AG09319 (cell line): ENCODE measurements at places on chromosomes 11 and 22.

DNA sequence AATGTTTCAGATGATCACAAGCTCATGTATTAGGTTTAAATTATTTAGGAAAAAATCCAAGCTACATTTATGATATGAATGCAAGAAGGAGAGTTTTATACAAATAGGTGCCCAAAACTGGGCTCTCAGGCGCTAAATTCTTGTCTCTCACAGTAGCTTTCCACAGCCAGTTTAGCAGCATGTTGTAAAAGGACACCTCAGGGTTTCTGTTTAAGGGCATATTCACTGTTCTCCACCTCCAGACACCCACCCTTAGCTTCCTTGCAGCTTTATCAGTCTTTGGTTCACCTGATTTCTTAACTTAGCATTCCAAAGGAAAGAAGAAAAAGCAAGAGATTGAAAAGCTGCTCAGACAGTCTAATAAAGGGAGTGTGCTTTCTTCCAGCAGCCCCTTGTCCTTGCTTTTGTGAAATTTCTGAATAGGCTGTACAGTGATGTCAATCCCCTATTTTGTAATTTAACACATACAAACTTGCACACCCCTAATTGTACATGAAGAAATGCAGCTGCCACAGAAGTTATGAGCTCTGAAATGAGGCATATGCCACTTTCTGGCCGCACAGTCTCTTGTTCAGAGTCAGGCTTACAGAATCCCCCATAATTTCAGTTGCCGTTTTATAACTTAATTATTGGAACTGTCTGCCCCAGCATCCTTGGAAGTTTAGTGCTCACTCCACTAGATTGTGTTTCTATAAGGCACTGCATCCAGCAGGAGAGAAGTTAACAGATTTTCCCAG, 262.1 kb downstream of the DDX10 start:
- DNase-seq = no peak

GRCh38 chr11:64765851-64766665, 6.3 kb upstream of the PYGM start:
- DNase-seq = no peak

DNA sequence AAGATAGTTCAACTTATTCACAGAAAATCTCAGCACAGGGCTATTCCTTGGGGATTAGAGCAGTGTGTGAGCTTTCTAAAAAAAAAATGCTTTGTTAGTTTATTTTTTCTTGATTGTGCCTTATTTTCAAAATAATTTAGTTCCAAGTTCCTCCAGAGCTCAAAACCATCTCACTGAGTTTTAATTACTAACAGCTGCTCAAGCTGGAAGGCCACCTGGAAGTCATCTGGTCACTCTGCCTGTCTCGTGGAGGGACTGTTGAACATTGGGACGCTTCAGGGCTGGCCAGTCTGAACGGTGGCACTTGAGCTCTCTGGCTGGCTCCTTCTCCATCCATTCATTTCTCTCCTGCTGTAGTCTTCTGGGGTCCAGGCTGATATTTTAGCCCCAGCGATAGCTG, 4.0 kb downstream of the OR51E1 start:
- no peak for DNase-seq

DNA sequence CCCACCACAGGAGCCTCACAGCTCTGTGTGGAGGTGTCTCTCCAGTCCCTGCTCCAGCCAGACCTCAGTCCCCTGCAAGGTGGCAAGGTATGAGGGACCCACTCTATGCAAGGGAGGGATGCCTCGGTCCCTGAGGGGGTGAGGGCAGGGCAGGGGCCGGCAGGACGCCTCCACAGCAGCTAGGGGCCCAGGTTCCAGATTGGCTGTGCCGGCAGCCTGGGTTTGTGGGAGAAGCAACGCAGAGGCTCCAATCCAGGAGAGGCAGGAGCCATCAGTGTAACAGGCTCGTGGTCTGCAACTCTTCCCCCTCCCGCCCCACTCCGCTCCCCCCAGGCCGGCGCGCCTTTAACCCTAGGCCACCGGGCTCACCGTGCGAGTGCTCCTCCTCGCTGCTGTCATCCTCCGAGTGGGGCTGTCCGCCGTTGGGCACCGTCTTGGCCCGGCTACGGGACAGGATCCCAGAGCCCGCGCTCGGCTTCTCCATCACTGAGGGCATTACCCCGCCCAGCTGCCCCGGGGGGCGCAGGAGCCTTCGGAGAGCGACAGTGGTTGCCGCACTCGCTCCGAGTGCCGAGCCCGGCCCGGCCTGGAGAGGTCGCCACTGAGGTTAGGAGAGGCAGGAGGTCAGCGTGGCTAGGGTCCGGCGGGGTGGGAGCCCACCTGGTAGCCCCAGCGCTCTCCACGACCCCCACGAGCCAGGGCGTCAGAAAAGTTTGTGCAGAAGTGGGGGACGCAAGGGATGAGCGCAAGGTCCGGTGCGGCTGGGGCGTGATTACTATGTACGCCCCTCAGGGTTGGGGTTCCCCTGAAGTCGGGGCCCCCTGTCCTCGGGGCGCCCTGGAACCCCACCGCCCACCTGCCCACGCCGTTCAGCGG, 765 bp downstream of the RCOR2 start:
- DNase-seq = no peak

GRCh38 chr22:39177456-39177775, 24.9 kb upstream of the CBX7 start:
- DNase-seq = no peak

GRCh38 chr11:66100272-66101065, 30.4 kb downstream of the PACS1 start:
- no peak for DNase-seq

DNA sequence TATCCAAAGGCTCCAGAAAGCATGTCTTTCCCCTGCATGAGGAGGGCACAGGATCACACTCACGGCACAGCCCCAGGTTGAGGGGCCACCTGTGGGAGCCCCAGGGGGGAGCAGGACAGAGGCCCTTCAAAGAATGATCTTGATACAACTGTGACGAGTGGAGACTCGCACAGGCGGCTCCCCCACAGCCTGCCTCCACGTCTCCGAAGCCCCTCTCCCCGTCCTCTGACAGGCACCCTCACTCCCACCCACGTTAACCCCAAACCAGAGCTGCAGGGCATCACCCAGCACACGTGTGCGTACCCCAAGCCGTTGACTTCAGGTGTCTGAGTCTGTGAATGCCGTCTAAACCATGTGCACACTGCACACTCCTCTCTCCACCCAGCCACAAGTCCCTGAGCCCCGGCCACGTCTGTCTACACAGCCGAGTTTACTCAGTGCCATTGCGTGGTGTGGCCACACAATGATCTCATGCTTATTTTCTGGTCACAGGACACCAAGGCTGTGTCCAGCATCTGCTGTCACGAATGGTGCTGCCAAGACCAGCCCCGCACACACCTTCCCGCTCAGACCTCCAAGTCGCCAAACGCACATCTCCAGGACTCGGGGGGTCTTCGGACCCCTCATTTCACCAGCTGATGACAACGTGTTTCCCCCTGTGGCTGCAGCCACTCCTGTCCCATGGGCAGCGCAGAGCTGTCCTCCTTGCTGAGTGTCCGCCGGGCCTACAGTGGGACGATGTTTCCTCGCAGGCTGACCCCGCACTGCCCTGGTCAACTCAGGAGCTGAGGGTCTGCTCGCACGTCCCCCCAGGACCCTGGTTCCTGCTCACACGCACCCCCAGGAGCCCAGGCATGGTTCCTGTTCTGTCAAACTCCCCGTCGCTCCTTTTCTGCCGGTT, 251.2 kb downstream of the BRD1 start:
- DNase-seq = no peak

DNA sequence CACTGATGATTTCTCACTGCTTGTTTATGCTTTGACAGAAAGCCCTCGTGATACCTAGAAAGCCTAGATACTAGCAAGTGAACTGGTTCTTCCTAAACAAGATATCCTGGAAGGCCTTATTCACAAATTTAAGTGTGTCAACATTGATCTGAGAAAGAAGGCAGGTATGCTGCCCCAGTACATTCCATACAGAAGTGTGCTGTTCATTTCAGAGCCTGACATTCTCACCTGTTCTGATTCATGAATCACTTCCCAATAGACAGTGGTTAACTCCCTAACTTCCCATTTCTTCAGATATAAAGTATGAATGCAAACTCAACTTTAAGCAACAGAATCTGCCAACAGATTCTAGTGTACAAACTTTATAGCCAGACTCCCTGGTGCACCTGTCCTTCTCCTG, 15.5 kb upstream of the RASSF10 start:
- DNase-seq = no peak

DNA sequence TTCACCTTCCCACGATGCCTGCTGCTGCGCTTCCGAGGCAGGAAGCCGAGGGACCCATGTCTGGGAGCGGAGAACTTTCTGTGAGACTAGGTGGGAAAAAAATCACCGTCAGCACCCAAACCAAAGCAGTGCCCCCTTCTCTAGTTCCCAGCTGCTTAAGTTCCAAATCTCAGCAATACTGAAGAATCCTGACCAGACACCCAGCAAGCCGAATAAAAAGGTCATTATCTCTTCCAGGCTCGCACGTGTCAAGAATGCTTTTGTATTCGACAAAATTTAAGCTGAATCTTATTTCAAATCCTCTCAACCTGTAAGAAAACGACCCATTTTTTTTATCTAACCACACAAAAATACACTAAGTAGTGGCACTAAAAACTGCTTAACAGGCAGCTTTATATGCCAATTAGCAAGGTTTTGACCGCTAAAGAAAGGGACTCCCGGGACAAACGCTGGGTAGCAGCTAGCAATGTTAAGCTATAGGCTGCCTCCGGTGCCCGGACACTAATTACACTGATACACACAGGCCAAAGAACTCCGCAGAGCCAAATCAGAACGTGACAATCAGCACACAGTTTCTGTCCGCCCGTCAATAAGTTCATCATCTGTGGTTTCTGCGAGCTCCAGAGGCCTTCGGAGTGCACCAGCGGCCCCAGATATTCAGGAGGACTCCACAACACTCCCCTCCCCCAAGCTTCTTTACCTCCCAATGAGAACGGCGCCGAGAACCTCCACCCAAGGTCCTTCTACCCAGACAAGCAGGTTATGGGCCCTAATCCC, 728 bp downstream of the RPL3 start:
- no peak for DNase-seq

DNA sequence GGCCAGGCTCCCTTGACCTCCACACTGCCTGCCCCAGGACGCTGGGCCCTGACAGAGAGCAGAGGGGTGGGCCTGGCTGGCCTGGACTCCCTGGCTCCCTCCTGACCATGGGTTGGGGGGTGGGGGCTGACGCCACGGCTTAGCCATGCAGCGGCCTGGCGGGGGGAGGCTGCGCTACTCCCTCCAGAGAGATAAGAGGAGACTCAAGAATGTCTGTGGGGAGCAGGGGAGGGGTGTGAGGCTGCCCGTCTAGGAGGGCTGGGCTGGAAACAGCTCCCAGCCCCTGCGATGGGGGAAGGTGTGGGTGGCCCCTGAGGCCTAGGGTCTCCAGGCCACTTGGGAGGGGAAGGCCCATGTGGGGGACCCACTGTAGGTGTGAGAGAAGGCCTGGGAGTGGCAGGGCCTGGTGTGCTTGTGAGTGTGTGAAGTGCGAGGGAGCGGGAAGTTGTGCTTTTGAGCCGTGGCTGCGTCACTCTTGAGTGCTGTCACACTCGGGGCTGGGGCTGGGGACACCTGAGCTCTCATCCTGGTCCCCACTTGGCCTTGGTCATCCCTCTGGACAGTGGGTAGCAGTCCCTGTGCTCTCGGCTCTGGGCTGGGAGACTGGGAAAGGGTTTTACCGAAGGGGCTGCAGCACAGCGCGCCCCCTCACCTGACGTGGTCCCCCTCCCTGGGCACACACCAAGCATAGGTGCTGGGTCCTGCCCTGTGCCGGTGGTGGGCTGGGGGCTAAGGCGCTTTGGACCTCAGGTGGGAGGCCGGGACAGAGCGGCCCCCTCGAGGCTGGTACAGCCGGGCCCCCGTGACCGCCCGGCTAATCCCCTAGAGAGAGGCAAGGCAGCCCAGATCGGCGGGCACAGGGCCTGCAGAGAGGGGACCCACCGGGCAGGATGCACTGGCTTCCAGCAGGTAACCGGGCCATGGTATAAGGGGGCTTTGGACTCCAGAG, 2.4 kb downstream of the MYRF start:
- DNase-seq = no peak

DNA sequence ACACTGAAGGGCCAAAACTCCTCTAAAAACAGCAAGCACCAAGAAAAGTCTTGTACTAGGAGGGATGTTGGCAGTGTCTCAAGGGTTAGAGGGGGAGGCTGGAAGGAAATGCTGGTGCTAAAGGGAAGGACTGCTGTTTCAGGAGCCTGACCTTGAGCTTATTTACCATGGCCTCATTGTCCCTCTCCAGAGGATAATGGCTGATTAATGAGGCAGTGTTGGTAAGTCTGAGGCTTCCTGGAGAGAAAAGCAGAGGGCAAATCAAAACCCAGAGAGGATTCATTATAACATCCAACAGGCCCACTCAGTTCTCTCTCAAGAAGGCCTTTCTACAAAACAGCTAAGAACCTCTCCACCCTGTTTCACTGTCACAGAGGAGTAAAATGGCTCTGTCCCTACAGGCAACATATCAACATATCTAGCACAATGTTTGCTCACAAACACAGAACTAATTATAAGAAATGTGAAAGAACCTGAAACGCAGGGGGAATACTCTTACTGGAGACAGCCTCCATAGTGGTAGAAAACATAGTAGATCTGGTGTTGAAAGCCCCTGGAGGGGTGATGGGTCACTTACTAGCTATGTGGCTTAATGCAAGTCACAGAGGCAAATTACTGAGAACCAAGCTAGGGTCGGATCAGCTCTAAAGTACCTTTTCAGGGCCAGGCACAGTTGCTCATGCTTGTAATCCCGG, 31.4 kb downstream of the NUMA1 start:
- no peak for DNase-seq

- no peak for DNase-seq
Observed at GRCh38 chr11:128843198-128843785, 23.8 kb downstream of the KCNJ1 start.

GRCh38 chr11:116043857-116044256, 539.6 kb upstream of the CADM1 start:
- no peak for DNase-seq

- no peak for DNase-seq
Observed at GRCh38 chr11:112296044-112296443, 35.4 kb upstream of the PLET1 start.

DNA sequence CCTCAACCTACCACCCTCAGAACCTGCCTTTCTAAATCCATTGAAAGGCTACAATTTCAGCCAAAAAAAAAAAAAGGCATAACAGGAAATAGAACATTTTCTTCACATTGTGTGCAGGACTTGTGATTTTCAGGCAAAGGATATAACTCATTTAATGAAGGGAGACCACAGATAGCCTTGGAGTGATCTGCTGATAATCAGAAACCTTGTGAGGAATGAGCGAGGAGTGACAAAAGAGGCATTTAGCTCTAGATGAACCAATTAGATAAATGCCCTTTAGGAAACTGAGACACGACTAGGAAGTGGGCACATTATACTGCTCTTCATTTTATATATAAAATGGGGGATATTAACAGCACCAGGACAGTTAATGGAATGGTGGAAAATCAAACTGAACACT, 216.5 kb upstream of the GRIA4 start:
- no peak for DNase-seq
